ENCODE measurements at places on chromosomes 7 and 10.

DNA sequence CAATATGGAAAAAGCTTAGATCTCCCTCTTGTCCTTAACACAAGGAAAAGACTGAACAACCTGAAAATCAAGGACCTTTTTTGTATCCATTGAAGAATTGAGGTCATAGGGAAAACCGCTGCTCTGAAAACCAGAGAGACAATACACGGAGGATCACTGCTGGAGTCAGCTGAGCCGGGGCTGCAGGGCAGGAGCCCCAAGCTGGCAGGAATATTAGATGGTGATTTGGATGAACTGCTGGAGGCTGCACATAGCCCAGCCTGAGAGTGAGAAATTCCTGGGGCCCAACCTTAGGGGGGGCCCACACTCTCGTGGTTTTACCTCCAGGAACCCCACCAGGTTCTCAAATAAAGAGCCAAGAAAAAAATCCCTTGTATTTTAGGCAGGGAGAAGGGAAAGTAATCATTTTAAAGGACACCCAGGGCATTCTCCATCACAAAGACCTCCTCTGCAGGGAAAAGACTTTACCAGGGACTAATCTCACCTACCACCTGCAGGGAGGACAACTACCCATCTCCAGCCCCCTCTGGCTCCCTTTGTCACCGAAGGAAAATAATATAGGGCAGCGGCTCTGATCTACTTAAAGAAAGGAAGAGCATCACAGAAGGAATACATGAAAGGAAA lies 55.4 kb upstream of the RNF32 start:
- DNase-seq, result no peak

DNA sequence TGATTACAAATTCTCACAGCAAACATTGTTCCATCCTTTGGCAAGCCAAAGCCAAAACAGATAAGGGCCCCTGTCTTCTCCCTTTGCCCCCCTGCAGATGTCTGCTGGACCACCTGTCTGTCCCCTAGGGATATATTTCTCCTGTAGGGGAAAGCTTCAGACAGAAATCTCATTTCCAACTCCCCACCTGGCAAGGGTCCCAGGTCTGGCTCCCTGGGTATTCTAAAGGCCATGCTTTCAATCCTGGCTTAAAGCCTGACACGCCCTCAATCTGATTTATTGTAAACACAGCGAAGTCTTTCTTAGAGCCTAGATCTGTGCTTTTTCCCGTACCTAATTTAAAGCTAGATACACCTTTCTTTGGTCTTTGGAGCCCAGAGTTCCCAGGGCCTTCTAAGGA lies 66.1 kb downstream of the KCNMA1 start:
- no peak for DNase-seq

- no peak for DNase-seq
These were observed 201.1 kb upstream of the PLXNA4 start for GRCh38 chr7:132777414-132777813.

GRCh38 chr10:85429126-85429525 lies 937.5 kb downstream of the GRID1 start:
- no peak for DNase-seq

GRCh38 chr7:42468471-42468870 lies 231.5 kb upstream of the GLI3 start:
- no peak for DNase-seq

DNA sequence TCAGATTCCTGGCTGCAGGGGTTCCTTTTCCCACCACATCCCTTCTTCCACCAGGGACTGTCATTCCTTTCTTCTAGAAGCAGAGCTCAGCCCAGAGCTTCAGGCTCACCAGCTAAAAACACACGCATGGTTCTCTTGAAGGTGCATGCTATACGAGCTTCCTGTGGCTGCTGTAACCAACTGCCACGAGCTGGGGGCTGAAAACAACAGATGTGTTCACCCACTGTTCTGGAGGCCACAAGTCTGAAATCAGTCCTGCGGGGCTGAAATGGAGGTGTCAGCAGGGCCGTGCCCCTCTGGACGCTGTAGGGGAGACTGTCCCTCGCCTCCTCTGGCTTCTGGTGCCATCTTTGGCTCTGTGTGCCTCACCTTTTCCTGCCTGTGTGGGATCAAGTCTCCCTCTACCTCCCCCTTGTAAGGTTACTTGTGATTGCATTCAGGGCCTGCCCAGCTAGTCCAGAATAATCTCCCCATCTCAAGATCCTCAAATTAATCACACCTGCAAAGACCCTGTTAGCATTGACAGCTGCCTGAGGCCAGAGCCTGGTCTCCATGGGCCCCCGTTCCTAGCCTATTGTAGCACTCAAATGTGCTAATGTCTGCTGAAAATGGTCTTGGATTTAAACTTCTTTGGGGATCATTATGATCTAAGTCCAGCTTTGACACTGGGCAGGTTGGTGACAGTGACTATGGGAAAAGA lies 13.7 kb downstream of the RAB19 start:
- no peak for DNase-seq

- DNase-seq, result no peak
These were observed 1.4 kb upstream of the NEUROG3 start for GRCh38 chr10:69574571-69574978.

DNA sequence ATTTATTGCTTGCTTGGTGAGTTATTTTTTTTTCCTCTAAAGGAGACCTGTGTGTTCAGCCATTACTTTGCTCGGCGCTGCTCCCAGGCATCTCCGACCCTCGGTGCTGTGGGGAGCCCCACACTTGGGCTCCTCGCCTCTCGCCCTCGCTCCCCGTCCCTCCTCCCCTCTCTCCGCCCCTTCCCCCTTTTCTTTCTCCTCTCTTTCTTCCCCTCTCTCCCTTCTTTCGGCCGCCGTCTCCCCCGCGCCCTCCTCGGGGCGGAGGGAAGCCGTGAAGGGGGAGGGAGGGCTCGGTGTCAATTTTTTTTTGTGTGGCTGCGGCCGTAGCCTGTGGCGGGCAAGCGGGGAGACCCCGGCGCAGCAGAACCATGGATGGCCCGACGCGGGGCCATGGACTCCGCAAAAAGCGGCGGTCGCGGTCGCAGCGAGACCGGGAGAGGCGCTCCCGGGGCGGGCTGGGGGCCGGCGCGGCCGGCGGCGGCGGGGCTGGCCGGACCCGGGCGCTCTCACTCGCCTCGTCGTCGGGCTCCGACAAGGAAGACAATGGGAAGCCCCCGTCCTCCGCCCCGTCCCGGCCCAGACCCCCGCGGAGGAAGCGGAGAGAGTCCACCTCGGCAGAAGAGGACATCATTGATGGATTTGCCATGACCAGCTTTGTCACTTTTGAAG lies 1.1 kb downstream of the AUTS2 start:
- DNase-seq, result no peak

GRCh38 chr7:30800785-30801252 lies 29.6 kb downstream of the MINDY4 start:
- DNase-seq, result no peak

GRCh38 chr7:6359734-6360133 lies 87.3 kb upstream of the CYTH3 start:
- no peak for DNase-seq

- no peak for DNase-seq
These were observed 41.1 kb downstream of the ABRAXAS2 start for GRCh38 chr10:124842721-124843120.

- no peak for DNase-seq
These were observed 736 bp downstream of the SKIDA1 start for GRCh38 chr10:21524526-21525366.

DNA sequence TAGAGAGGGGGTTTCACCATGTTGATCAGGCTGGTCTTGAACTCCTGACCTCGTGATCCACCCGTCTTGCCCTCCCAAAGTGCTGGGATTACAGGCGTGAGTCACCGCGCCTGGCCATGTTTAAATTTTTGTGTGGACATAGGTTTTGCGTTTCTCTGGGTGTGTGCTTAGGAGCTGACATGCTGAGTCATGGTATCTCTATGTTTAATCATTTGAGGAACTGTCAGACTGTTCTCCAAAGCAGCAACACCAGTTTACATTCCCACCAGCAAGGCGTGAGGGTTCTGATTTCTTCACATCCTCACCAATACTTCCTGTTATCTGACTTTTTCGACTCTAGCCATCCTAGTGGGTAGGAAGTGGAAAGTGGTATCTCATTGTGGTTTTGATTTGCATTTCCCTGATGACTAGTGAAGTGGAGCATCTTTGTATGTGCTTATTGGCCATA lies 153.7 kb downstream of the DNAJB6 start:
- DNase-seq, result no peak

- no peak for DNase-seq
These were observed 30.4 kb upstream of the BMPER start for GRCh38 chr7:33874943-33875342.

- DNase-seq, result no peak
These were observed 32.8 kb downstream of the CPED1 start for GRCh38 chr7:121020989-121021969.

- DNase-seq, result no peak
These were observed 299.7 kb downstream of the PLXDC2 start for GRCh38 chr10:20115894-20116293.

- no peak for DNase-seq
These were observed 228.9 kb upstream of the TCF7L2 start for GRCh38 chr10:112721080-112721698.

DNA sequence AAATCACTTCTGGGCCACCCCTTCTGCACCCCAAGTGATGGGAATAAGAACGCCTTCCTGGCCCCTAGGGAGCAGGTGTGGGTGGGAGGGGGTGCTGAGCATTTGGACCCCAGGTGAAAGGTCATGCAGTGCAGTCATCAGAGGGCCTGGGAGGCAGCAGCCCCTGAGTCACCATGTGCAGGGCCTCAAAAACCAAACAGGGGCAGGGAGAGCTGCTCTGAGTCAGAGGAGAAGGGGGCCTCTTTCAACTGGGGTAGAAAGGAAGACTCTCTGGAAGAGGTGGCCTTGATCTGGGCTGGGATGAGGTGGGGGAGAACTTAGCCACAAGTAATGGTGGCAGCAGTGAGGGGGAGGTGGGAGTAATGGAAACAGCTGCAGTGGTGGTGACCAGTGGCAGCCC lies 164.3 kb downstream of the BUB3 start:
- no peak for DNase-seq

DNA sequence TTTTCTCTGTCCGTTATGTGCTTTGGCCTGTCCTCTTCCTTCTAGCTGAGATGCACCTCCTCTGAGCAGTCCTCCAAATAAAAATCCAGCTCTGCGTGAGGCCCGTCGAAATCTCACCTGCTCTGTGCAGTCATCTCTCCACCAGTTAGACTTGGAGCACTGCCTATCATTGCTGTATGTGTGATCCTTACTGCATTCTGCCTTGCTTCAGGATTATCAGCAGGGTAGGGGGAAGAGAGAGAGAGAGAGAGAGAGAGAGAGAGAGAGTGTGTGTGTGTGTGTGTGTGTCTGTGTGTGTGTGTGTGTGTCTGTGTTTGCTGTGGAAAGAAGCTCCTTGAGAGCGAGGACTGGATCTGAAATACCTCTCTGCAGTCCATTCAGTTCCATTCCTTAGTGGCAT lies 129.4 kb downstream of the CCNY start:
- no peak for DNase-seq

DNA sequence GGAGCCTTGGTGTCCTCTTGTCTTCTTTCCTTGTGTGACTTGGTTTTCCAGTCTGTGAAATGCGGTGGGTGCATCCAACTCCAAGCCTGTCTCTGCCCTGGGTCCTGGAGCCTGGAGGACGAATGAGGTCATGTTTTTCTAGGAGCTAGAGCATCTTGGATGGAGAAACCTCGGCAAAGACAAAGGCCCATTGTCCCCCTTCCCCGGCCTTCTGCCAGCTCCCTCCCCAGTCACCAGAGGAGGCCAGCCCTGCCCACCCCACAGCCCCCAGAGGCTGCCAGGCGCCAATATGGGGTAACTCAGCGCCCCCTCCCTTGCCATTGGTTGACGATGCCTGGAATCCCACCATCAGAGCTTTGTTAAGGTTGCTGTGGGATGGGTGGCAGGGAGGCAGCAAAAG lies 40.4 kb downstream of the KCTD7 start:
- no peak for DNase-seq

- DNase-seq, result no peak
These were observed 212.4 kb upstream of the YAE1 start for GRCh38 chr7:39353615-39354376.

GRCh38 chr7:123472750-123473445 lies 61.5 kb downstream of the IQUB start:
- no peak for DNase-seq

GRCh38 chr10:132481690-132482089 lies 55.9 kb upstream of the INPP5A start:
- no peak for DNase-seq

DNA sequence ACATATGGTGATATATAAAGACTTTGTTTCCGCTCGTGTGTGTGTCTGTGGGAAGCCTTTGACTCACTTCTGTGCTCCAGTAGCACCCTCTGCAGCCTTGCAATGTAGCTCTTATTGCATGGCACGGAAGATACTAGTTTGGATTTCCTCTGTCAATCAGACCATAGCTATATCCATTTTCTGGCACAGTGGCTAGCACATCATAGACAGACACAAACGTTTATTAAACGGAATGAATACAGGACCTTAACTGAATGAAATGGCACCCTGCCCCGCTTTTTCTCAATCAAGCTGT lies 124.0 kb upstream of the PTPN20 start:
- no peak for DNase-seq

DNA sequence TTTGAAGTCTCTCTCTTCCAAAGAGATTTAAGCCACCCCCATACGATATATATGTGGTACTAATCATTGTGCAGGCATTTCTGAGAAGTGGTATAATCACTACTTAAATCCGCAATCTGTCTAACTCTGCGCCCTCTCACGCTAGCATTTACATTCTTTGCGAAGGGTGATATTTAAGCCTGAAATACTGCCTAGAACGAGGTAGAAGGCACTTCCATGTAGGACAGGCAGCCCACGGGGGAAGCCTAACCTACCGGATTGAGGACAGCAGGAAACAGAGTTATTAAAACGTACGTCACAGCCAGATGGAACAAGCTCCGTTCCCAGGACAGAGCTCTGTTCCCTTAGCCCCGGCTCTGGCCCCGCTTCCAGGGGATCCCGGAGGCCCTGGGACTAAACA lies 59.3 kb upstream of the ECHDC3 start:
- no peak for DNase-seq

GRCh38 chr7:108307194-108307593 lies 149.0 kb downstream of the NRCAM start:
- no peak for DNase-seq

DNA sequence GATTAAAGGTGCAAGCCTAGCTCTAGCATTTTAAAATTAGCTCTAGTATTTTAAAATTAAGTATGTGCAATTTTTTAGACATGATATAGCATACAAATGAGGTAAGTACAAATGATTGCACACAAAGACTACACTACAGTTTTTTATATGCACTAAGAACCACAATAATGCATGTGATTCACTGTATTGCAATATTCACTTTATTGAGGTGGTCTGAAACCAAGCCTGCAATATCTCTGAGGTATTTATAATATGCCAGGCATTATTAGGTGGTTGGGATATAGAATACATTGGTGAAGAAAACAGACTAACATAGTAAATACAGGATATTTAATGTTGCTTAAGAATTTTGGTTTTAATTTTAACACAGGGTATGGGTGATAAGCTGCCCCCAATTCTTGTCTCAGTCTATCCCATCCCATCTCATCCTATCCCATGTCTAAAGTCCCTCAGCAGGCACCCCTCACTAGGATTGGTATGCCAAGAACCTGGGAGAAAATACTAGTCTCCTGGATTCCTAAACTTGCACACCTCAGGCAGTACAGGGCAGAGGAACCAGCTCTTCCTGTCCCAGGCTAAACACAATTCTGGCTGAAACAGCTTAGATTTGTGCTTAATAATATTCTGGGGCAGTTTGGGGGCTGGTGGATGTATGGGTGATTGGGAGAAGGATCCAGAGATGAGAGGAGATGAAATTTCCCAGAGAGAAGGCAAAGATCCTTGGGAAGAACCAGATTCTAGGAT lies 90.4 kb downstream of the HIPK2 start:
- DNase-seq, result no peak
